ENCODE measurements at places on chromosomes 3 and 15. TPM values are rescaled to one million over a fixed set of nuclear protein-coding genes. Genes with fewer than 3 reads are reported as not detected.

KBTBD13 gene
- total RNA-seq, result not detected

- no peak for DNase-seq
Measured at GRCh38 chr3:17546500-17547255, 195.8 kb downstream of the TBC1D5 start.

- no peak for DNase-seq
Measured at GRCh38 chr3:124097362-124098131, 105.6 kb upstream of the ROPN1 start.

SCN11A gene
- total RNA-seq, result not detected

KY gene
- not detected for total RNA-seq

IGSF10 gene
- total RNA-seq, result 5.3 TPM

DNA sequence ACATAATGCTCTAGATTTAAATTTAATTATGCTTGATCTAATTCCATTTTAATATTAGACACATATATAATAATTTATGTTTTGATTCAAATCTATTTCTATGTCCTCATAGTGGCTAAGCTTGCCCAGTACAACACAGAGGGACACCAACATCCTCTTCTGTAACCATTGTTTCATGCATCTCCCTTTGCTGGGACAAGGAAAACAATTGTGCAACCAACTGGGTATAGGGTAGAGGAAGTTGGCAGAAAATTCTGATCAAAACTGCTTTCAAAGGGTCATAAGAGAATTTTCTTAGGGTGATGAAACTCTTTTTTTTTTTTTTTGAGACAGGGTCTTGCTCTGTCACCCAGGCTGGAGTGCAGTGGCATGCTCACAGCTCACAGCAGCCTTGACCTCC is 121.4 kb upstream of the SGO1 start:
- DNase-seq, result no peak

GOLGA6L9 gene
- total RNA-seq, result 2.6 TPM

GRCh38 chr3:115062009-115062408 is 85.1 kb downstream of the ZBTB20 start:
- no peak for DNase-seq

- DNase-seq, result no peak
Measured at GRCh38 chr3:150798122-150798618, 35.2 kb upstream of the SIAH2 start.

- DNase-seq, result no peak
Measured at GRCh38 chr3:47156396-47156795, 7.5 kb downstream of the SETD2 start.

GRCh38 chr3:16260046-16260445 is 4.7 kb downstream of the DPH3 start:
- DNase-seq, result no peak

CAPN3 gene
- 5.9 TPM for total RNA-seq

- no peak for DNase-seq
Measured at GRCh38 chr3:56557831-56558170, 826 bp downstream of the CCDC66 start.

POPDC2 gene
- total RNA-seq, result 9.6 TPM

GRCh38 chr3:58022490-58022889 is 14.3 kb downstream of the FLNB start:
- DNase-seq, result no peak

GRCh38 chr3:115186351-115187148 is 39.5 kb upstream of the ZBTB20 start:
- DNase-seq, result no peak

DNA sequence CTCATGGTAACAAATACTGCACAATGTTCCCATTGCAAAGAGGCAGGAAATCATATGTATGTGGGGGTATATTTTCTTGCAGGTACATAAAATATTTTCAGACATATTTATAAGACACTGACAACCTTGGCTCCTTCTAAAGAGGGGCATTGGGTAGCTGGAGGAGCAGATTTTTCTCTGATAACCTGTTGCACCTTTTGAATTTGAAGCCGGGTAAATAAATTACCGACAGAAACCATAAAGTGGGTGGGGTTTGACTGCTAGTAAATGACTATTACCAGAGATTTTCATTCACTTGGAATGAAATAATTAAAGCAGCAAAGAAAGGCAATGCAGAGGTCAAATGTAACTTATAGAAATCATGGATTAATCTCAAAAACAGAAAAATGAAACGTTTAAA is 19.2 kb downstream of the LHFPL4 start:
- no peak for DNase-seq

- DNase-seq, result peak; percentile 18
Measured at GRCh38 chr3:161372321-161373260, 1.3 kb upstream of the SPTSSB start.

- no peak for DNase-seq
Measured at GRCh38 chr3:155252535-155252934, 40.9 kb downstream of the STRIT1 start.

All from uterus (tissue), 4 donors.